ENCODE measurements at places on chromosomes 4 and X.

DNA sequence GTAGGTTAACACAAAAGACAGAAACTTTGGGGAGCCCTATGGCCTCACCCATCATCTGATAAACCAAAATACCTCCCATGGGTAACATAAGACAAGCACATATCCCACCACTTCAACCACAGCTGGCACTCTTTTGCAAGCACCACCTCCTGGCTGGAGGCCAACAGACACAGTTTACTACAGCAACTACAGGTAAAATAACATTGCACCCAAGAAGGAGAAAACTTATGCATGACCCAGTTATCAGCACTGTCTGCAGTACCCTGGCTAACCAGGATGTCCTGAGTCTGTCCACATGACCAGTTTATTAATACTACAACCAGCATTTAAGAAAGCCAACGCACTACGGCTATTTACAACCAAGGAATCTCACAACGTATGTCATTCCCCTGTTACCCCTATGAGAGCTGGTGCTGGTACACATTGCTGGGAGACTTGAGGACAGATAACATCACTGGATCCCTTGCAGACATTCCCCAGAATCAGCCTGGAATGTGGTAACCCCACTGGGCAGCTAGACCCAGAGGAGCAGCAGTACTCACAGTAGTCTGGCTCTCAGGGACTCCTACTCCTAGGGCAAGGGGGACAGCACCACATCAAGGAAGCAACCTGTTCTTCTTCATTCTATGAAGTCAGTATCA lies 32.0 kb downstream of the ELF2 start:
- peak; percentile 12 for DNase-seq

- DNase-seq = no peak
These were observed 1574.7 kb downstream of the STIM2 start for GRCh38 chr4:28435314-28435713.

DNA sequence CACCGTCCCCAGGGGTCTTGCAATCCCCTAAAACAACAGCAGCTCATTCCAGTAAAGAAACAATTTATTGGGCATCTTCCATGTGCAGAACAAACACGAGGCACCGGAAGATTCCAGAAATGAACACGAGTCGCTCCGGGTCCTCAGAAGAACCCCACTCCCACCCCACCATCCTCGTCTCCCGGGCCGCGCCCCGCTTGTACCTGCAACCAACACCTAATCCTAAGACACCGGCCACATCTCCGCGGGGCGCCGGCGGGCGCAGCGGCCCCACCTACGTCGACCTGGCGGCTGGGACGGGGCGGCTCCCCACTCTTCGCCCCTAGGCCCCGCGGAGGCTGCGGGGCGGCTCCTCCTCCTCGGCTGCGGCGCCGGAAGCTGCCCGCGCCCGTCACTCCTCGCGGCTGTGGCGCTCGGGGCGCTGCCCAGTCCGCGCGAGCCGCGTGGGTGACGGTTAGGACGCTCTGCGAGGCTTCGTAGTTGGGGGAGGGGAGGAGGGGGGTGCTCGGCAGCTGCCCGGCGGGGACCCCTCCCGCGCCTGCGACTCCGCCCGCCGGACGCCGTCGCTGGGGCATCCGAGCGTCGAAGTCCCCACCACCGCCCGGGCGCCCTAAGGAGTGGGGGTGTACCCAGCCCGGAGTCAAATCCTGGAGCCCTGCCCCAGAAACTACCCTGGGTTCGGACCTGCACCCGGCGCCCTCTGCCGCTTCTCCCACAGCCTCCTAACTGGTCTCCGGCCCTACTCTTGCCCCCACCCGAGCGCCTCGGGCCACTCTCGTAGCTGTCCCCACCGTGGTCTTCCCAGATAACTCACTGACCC lies at the start of gene CCDC158:
CCDC158 (minus strand) TSS at position 380 of the 820 bp plus-strand sequence. CDS start 17,934 bp downstream, outside the sequence.
- peak; percentile 86 for DNase-seq

DNA sequence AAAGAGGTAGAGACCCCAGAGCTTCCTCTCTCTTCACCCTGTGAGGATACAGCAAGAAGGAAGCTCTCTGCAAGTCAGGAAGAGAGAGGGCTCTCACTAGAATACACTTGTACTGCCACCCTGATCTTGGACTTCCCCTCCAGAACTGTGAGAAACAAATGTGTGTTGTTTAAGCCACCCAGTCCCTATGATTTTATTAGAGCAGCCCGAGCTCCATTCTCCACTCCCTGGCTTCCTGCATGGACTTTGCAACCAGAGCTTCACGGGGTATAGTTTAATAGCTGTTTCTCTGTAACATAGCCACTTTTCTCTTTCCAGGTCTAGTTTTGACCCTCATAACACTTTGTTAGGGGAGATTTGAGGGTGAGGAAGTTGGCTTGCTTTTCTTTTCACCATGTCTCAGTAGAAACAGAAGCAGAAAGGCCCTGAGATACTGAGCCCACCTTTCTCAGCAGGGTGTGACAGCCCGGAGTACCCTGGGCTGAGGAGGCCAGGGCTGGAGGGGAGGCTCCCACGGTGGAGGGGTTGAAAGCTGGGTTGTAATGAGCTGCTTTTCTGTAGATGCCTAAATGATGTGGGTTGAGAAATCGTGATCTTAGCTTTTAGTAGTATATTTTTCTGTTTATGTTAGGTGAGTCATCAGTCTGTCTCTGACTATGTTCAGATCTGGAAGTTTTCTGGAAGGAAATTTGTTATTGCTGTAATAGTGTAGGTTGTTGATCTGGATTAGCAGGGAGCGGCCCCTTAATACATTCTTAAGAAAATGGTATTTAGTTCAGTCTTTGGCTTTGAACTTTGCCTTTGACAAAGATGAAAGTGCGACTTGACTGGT lies 118.6 kb downstream of the PTTG2 start:
- no peak for DNase-seq

- peak; percentile 6 for DNase-seq
These were observed 263.6 kb downstream of the DCTD start for GRCh38 chr4:182653596-182653995.

DNA sequence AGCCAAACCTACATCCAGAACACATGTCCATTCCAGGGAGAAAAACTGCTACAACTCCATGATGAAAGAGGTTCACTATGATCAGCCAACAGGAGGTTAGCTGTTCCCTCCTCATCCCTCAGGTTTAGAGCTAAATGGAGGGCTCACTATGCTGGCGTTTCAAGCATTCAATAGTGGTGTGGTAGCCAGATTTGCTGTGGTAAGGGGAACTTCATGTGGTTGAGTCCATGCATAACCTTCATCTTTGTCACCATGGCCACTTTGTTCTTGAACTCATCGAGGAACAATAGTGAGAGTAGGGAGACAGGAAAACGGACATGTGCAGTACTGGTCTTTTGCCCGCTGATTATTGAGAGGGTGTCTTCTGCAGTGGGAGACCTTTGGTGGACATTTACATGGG lies 33.8 kb downstream of the ALPK1 start:
- DNase-seq = no peak

DNA sequence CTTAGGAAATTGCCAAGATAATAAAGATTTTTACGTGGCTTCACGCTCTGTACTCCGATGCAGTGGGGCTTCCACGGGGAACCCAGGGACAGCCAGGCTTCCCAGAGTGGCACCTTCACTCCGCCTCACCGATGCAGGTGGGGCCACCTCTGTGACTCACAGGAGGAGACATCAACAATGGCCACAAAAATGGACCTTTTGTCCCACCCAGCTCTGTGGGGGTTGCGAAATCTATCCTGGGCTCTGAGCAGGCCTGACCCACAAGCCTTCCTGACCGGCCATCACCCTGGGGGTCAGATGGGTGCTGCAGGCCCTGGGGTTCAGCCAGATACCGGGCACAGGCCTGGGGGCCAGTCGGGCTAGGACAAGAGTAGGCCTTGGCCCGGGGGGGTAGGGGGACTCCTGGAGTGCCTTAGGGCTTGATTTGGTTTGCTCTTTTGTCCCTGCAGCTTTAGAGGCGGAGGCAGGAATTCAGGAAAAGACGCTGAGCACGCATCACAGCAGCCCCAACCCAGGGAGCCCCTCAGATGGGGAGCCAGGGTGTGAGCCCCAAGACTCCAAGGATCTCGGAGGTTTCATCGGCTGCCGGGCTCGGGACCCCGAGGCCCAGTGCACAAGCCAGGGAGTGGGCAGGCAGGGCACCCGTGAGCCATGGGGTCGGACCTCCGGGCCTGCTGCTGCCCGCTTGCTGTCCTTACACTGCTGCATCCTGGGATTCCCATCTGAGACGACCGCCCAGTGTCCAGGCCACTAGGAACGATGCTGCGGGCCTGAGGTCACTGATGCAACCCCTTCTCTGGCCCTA lies 136.5 kb upstream of the NKX1-1 start:
- DNase-seq = peak; percentile 77

DNA sequence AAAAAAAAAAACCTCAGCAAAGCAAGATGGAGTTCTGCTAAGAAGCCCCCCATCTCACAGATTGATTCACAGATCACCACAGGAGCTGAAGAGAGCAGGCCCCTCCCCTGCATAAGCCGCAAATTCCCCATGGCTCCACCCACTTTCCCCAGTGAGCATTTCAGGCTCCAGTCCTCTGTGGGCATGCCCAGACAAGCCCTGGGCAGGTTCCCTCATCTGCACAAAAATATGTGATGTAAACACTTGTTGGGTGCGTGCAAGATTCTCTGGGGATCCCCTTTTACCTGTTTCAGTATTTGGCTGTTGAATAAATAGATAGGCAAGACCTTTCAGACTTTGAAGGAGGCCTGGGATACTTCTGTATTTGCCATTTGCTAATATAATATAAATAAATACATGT lies 514.3 kb downstream of the PCDH7 start:
- no peak for DNase-seq

- no peak for DNase-seq
These were observed 63.0 kb upstream of the ZXDB start for GRCh38 chrX:57528670-57529255.

DNA sequence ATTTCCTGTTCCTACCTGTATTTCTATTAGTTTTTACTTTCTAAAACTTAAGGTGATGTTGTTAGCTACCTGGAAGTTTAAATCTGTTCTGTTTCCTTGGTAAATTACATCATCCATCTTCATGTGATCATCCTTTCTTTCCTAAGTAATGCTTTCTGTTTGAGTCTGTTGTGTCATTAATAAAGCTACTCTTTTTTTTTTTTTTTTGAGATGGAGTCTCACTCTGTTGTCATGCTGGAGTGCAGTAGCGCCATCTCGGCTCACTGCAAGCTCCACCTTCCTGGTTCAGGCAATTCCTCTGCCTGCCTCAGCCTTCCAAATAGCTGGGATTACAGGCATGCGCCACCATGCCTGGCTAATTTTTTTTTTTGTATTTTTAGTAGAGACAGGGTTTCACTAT lies 73.3 kb downstream of the FIP1L1 start:
- DNase-seq = no peak

DNA sequence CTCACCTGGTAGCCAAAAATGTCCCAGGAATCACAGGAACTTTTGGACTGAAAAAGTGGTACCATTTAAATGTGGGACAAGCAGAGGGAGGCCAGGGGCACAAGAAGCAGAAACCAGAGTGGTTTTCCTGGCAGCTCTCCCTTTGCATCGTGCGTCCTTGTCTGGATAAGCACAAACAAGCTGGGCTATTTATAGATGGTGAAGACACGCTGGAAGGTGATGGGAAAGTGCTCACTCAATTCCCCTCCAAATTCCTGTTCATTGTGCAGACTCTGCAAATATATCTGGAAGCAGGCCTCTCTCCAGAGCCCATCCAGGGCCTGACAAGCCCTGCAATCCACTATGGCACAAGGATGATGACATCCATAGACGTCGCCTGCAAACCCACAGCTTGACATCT lies 63.6 kb upstream of the MAP3K15 start:
- DNase-seq = no peak

- no peak for DNase-seq
These were observed 2.8 kb downstream of the CMC4 start for GRCh38 chrX:155068165-155068564.

- DNase-seq = no peak
These were observed 278.0 kb downstream of the ANK2 start for GRCh38 chr4:113327494-113327893.

GRCh38 chrX:12978205-12979025 lies 3.5 kb downstream of the TMSB4X start:
- DNase-seq = no peak

GRCh38 chr4:3284734-3285557 lies 7.9 kb upstream of the RGS12 start:
- no peak for DNase-seq

DNA sequence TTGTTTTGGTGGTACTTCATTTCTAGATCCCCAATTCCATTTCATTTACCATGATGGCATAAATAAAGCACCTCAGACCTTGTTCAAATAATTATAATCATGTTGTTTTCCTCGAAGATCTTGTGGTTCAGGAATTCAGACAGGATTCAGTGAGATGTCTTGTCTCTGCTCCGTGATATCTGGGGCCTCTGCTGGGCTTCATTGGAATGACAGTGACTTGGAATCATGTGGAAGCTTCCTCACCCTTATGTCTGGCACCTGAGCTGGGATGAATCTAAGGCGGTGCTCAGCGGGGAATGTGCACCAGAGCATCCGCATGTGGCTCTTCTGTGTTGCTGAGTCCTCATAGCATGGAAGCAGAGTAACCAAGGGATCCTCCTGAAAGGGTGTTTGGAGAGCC lies 132.2 kb downstream of the VEGFC start:
- DNase-seq = no peak

GRCh38 chr4:48334900-48335384 lies 6.4 kb upstream of the SLAIN2 start:
- no peak for DNase-seq

- DNase-seq = peak; percentile 73
These were observed at the start of gene ATP11C for GRCh38 chrX:139932901-139933796. TSS of gene ATP11C (minus strand) at chrX:139933053. CDS start at chrX:139932042, 1,011 bp downstream.

DNA sequence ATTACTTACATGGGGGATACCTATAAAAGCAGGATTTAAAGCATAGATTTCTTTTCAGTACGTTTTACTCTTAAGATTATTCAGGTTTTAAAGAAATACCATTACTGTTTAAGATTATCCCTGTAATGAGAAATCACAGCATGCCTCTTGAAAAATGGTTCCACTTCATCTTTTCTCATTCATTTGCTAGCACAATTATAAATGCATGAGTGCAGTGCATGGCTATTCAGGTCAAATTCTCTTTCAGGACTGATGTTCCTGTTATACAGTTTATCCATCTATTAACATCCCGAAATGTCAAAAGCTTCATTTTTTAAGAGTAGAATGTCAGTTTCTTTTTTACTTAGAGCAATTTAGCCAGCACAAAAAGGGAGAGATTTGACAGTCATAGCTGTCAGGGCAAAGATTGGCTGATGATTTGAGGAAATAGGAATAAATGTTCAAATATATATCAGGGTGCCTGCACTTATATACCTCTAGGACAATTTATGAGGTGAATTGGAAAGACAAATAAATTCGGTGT lies 135.2 kb downstream of the ADGRL3 start:
- DNase-seq = no peak

GRCh38 chrX:33989936-33990335 lies 142.2 kb downstream of the FAM47A start:
- no peak for DNase-seq

DNA sequence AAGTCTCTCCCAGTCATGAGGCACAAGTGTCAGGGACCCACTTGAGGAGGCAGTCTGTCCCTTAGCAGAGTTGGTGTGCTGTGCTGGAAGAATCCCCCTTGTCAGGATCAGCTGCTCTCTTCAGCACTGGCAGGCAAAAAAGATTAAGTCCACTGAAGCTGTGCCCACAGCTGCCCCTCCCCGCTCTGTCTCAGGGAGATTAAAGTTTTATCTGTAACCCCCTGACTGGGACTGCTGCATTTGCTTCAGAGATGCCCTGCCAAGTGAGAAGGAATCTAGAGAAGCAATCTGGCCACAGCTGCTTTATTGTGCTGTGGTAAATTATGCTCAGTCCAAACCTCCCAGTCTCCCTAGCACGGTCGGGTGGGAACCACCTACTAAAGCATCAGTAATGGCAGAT lies 37.4 kb upstream of the HEPH start:
- DNase-seq = no peak

Measured in left lung (tissue), 14 donors.